ENCODE measurements at places on chromosomes 1 and 21.

- no peak for DNase-seq
These were observed 47.4 kb upstream of the ENAH start for GRCh38 chr1:225700164-225700821.

- no peak for DNase-seq
These were observed 76.8 kb downstream of the PLXNA2 start for GRCh38 chr1:208167261-208167869.

GRCh38 chr1:15974855-15975254 is 1.0 kb downstream of the ZBTB17 start:
- DNase-seq: no peak

GRCh38 chr1:11594222-11594621 is 60.0 kb downstream of the FBXO2 start:
- DNase-seq: no peak

- no peak for DNase-seq
These were observed 316.0 kb upstream of the VAMP3 start for GRCh38 chr1:7454895-7455784.

DNA sequence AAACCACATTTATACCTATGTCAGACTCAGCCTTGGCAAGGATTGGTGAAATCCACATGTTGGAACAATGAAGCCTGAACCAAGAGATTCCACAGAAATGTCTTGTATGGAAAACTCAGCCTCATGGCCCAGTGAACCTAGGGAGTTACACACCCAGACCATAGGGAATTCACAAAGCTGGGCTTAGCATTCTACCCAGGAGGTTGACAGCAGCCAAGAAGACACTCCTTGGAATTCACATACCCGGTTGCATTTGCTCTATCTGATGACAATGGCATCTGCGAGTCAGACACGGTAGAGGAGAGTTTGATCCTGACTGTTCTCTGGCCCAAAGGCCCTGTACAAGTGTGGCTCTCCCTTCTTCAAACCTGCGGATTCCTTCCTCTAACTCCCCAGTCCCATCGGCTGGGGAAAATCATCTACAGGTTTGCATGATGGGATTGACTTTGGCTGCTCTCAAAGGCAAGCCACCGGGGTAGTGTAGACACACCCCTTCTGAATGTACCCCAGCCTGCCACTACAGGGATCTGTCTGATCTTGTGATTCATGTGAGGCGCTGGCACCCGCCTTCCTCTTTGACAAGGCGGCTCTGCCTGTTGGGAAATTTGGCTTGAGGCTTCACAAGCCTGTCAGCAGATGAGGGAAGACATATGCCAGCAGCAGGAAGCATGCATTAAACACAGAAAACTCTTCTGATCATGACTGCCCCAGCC is 297.3 kb upstream of the KAZN start:
- DNase-seq: no peak

- no peak for DNase-seq
These were observed 140.2 kb upstream of the JUN start for GRCh38 chr1:58924016-58924565.

DNA sequence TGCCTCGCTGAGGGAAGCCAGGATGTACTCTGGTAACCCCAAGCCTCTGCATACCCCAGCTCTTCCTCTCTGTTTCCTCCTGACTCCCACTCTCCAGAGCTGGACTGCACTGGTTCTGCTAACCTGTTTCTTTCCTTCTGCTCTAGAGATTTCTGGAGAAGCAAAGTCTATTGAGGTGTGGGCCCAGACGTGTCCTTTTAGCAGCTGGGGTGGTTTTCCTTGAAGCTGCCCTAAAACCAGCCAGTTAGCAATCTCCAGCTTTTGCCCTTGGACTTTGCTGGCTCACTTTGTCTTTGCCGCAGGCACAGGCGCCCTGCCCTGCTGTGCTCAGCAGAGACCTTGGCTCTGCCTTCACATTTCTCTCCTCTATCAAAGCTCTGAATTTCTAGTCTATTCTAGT is 171.8 kb upstream of the IVNS1ABP start:
- no peak for DNase-seq

GRCh38 chr1:100479620-100480338 is 58.2 kb upstream of the GPR88 start:
- no peak for DNase-seq

- DNase-seq: no peak
These were observed 31.9 kb downstream of the CAPN9 start for GRCh38 chr1:230778916-230779590.

DNA sequence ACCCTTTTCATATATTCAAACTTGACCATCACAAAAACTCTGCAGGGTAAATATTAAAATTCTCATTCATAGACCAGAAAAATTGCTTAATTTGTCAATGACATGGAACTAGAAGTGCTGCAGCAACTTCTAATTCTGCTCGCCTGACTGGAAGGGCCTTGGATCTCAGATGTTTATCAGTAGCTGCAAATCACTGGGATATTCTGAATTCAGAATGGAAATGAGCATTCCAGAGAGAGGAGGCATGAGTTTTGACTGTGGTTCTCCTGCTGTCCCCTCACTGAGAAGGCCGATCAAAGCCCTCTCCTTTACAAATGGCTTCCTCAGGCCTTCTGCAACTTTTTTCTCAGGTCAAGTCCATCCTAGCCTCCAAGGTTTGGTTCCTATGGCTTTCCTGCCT is 171.3 kb upstream of the FAM78B start:
- no peak for DNase-seq

DNA sequence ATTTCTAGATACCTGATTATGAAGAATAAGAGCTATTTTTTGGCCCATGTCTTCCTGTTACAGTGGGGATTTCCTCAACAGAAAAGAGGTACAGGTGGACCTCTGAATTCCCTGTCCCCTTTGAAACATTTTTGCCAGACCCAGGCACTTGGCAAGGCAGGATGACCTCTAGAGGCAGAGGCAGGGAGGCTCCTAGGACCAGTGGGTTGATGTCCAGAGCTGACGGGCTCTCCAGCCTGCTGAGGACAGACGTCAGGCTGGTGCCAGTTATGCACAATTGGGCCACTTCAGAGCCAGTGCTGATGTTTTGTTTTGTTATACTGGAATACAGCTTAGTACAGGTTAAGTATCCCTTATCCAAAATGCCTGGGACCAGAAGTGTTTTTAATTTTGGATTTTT is 18.5 kb upstream of the A3GALT2 start:
- DNase-seq: no peak

DNA sequence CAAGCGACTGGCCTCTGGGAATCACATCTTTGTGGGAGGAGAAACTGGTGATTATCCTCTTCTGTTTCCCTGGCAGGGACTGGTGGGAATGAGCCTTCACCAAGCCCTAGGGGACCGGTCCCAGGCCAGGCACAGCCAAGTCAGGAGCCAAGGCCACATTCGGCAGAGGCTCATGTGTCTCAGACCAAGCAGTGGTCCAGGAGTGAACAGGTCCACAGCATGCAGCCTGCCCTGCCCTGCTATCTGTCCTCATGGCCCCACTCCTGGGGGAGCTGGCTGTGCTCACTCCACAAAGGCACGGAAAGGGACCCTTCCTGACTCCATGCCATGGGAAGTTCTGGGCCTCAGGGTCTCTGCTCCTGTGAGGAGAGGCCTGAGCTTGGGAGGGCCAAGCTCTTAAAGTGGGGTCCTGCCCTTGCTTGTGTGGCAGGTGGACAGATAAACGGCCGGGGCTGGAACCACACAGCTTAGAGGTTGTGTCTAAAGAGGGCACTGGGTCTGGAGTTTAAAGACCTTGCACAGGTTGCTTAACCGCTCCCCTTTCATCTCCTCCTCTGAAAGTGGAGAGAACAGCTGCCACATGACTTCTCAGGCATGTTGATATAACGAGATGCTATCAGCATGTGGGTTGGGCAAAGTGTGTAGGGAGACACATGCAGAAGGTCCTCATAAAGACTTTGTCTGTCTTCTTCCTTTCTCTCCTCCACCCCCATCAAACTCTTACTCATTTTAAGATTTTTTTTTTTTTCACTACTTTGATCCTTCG is 57.5 kb downstream of the CASQ2 start:
- no peak for DNase-seq

DNA sequence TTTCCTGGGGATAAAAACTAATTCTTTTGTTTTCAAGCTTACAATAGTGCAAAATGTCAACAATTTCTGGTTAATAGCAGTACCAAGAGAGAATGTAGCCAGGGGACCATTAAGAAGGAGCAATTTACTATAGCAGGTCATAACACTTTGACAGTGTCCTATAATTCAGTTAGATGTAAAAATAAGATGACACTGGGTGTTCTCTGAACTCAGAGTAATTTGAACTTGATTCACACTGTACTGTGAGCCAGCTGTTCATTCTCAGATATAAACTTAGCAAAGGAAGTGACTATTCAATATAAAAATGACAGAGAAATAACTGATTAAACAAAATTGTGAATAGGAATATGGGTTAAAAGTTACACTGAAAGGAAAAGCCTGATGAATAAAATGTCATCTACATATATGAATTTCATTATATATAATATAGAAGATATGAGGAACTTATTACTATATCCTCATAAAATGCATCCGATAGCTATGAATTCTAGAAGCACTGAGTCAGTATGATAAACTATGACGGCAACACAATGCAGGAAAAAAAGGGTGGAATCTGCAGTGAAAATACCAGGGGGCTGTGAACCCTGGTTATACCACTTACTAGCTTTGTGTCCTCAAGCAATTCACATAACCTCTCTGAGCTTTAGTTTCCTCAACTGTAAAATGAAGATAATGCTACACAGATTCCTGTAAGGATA is 135.9 kb downstream of the ACBD6 start:
- no peak for DNase-seq

- DNase-seq: no peak
These were observed 140.0 kb upstream of the GRIK3 start for GRCh38 chr1:37174341-37174740.

DNA sequence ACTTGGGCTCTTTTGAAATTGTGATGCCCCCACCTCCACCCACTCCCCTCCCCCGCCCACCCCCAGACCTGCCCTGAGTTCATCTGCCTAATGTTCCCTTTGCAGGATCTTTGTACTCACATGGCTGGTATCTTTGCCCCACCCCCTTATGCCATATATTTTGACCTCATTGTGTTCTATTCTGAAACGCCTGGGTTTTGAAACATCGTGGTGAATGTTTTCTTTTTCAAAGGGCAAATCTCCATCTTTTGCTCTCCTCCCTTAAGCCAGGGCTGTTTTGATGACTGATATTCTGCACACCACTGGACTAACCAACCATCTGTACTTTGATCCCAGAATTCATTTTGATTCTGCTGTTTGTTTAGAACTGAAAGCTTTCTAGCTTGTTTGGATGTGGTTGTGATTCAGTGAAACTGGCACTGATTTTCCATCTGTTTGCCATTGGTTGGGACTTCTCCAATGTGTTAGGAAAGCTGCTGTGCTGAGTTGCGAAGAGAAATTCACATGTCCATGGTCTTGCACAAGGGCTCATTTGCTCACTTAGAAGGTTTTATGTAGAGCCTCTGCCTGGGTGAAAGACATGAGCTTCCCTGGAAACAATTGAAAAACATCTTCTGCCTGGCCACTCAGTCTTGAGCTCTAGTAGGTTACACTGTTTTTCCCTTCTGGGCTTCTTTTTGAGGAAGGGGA is 16.5 kb downstream of the SMAP2 start:
- no peak for DNase-seq

DNA sequence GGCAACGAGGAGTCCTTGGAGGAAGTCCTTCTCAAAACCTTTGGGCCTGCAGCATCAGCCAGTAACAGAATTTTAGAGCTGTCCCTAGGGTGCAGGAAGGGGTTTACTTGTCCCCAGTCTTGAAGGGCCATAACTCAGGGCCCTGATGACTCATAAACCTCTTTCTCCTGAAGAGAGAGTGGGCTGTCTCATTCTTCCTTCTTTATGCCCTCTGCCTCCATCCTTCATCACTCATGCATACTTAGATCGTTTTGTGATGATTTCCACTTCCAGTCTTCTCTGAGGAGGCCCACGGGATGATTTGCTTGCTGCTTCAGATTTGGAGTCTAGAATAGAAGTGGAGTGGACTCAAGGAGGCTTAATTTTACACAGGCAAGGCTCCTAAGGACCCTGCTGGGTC is 60.2 kb downstream of the NDUFS5 start:
- no peak for DNase-seq

GRCh38 chr1:245056913-245057312 is 97.9 kb upstream of the KIF26B start:
- no peak for DNase-seq

GRCh38 chr1:232635778-232636356 is 5.9 kb upstream of the SIPA1L2 start:
- no peak for DNase-seq

GRCh38 chr1:165824269-165824643 is 3.2 kb upstream of the UCK2 start:
- no peak for DNase-seq

DNA sequence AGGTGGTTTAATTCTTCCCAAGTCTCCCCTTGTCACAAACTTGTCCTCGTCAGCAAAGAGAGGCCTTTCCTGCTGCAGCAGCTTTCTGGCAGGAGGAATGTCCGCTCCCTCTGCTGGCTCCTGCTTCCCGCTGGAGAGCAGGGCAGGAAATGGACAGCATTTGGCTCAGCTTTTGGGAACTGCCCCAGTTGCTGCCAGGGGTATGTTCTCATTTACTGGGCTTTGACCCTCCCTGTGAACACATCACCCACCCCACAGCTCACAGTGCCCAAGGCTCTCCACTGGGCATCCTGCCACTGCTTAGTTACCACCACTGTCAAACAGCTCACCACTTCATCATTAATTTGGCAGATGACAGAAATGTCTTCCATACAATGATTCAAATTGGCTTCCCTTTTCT is 75.4 kb downstream of the MRPL37 start:
- DNase-seq: peak; percentile 93

DNA sequence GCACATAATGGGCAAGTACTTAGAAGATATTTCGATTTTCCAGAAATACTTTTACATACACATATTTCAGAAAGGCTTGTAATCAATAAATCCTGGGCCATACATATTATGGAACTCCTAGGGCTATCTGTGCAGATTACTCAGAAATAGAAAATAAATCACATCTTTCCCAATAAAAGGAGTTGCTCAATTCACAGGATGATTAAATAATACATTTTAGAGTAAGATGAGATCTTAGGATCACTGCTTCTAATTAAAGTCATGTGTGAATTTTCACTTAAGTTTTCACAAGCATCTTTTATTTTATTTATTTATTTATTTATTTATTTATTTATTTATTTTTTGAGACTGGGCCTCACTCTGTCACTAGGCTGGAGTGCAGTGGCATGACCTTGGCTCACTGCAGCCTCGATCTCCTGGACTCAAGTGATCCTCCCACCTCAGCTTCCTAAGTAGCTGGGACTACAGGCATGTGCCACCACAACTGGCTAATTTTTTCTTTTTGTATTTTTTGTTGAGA is 144.2 kb downstream of the HIVEP3 start:
- DNase-seq: no peak
